ENCODE measurements at places on chromosomes 6 and 20.

GRCh38 chr20:35277127-35277526 lies 795 bp downstream of the MMP24OS start:
- DNase-seq: no peak
- peaks cover 11% of the 10 kb centered on the region for H3K36me3 ChIP-seq
- H3K4me3 ChIP-seq: peak overlapping the region; percentile 99
- no peaks in the 10 kb centered on the region for H3K27me3 ChIP-seq
- peaks cover 35% of the 10 kb centered on the region for H3K4me1 ChIP-seq
- H3K27ac ChIP-seq: peak overlapping the region; percentile 81

GRCh38 chr20:50281831-50282591 lies 91.4 kb downstream of the CEBPB start:
- H3K27me3 ChIP-seq: no peaks in the 10 kb centered on the region
- no peak overlapping the region for H3K4me3 ChIP-seq
- no peak overlapping the region for H3K27ac ChIP-seq
- peaks cover 16% of the 10 kb centered on the region for H3K4me1 ChIP-seq
- no peaks in the 10 kb centered on the region for H3K36me3 ChIP-seq

GRCh38 chr6:162055365-162055764 lies 672.2 kb downstream of the PRKN start:
- no peaks in the 10 kb centered on the region for H3K27me3 ChIP-seq
- no peak overlapping the region for H3K4me3 ChIP-seq
- H3K4me1 ChIP-seq: no peaks in the 10 kb centered on the region
- no peaks in the 10 kb centered on the region for H3K36me3 ChIP-seq

DNA sequence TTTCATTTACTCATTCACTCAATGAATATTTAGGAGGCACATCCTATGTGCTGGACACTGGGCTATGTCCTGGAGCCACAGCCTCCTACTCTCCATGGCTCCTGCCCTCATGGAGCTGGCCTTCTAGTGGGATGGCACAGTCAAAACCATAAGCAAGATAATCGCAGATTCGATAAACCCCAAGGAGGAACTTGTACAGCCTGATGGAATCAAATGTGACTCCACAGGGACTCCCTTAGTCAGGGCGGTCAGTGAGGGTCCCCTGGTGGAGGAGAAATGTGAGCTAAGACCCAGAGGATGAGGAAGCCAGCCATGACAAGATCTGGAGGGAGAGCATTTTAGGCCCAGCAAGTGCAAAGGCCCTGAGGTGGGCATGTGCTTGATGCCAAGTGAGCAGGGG lies 211.9 kb downstream of the PREX1 start:
- no peaks in the 10 kb centered on the region for H3K36me3 ChIP-seq
- no peak overlapping the region for H3K4me3 ChIP-seq
- no peak for DNase-seq
- H3K27me3 ChIP-seq: no peaks in the 10 kb centered on the region
- no peaks in the 10 kb centered on the region for H3K4me1 ChIP-seq
- H3K27ac ChIP-seq: no peak overlapping the region

- no peak for DNase-seq
- no peaks in the 10 kb centered on the region for H3K27me3 ChIP-seq
- no peak overlapping the region for H3K27ac ChIP-seq
- H3K4me3 ChIP-seq: no peak overlapping the region
- H3K36me3 ChIP-seq: no peaks in the 10 kb centered on the region
Measured at GRCh38 chr20:17775600-17775999, 75.8 kb downstream of the BANF2 start.

Data from Karpas-422 (cell line).